Caudate nucleus (tissue), 63 donors: ENCODE measurements at places on chromosomes 5 and 9.

DNA sequence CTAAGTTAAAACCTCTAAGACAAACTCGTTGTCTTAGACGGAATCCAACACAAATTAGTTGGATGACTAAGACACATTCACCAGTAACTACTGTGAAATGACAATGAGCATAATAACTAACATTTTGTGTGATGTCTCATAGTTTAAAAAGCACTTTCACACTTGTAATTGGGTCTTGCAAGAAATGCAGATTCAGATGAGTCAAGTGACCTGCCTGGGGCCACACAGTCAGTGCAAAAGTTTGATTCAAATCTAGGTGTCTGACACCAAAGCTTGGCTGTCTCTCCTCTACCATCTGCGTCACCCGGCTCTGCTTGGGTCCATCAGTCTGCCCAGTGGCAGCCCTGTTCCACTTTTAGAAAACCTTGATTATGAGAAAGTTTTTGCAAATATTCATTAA, 143.7 kb downstream of the TTLL11 start:
- no peak for DNase-seq

DNA sequence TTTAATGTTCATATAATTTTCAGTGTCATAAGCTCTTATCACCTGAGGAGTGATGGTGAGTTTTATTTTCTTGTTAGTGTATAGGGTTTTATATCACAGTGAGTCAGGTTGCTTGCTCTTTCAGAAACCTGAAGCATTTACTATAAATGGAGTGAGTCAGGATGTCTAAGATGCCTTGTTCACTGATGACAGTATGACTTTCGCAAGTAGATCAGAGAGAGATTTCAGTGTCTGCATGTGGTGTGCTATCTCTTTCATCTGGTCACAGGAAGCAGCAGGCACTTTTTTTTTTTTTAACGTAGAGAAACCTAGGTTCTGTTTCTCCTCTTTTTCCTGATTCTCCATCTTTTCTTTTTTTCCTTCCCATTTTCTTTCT, 237.1 kb downstream of the DMRTA1 start:
- DNase-seq: no peak

DNA sequence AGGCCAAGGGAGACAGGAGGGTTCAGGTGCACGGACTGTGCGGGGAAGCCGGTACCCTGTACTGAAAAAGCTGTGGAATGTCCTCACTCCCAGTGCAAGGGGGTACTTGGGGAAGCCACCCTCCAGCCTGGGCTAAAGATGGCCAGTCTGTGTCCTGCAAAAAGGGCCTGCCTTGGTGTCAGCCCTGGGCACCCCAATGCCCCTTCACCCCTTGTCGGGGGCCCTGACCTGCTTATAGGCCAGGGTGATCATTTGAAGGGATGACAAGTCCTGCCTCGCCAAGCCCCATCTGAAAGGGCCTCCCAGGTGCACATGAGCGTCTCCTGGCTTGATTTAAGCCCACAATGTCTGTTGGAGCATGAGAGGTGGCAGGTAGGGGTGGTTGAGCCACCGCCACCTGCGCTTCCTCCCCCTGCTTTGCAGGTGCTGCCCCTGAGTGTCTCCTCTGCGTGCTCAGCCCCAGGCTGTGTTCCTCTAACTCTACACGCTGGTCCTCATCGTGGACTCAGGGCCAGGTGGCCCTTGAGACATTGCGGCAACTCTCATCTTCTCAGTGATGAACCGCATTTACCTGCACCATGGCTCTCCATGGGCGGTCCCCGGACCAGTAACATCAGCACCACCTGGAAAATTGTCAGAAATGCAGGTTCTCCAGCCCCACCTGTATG, 97.0 kb downstream of the ANKRD33B start:
- DNase-seq: no peak

GRCh38 chr9:95027914-95028852, 289.3 kb downstream of the FANCC start:
- peak; percentile 52 for DNase-seq

- no peak for DNase-seq
These were observed 128.7 kb upstream of the PITX1 start for GRCh38 chr5:135162661-135163265.

DNA sequence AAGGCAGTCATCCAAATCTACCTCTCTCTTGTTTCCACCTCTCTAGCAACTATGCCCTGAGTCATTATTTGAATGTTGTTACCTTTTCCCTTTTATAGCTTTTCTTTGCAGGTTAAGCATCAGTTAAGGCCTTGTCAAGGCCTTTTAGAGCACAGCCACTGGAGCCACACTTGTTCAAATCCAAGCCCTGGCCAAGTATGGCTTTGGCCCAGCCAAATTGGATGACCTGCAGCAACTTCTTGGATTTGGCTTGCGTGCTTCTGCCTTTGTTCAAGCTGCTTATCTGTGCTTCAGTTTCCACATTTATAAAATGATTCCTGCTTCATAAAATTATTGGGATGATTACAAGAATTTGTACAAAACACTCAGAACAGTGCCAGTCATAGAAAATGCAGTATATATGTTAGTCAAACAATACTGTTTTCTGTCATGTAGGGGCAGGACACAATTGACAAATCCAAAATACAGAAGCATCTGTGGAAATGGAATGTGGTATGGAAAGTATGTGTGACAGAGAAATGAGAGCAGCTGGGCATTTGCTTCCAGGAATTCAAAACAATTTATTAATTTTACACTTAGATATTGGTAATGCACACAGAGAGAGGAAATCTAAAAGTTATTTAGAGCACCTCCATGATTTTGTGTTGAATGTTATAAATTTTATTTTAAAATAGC, 17.9 kb upstream of the RLN1 start:
- DNase-seq: no peak

GRCh38 chr5:6046296-6046967, 331.9 kb downstream of the MED10 start:
- DNase-seq: no peak

DNA sequence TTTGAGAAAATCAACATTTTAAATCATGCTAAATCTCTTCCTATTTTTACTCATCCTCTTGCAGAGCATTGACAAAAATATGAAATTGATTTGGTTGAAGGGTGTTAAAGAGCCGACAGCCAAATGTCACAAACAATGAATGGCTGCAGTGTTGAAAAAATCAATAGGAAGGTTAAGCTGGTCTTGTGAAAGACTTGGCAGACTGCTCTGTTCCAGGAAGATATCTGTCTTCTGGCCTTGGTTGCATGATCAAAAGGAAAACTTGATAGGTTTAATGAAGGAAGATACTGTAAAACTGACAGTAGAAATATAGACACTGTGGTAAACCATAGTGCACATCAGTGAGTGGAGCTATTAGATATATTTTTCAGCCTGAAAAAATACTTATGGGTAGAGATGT, 103.6 kb downstream of the PBX3 start:
- no peak for DNase-seq

DNA sequence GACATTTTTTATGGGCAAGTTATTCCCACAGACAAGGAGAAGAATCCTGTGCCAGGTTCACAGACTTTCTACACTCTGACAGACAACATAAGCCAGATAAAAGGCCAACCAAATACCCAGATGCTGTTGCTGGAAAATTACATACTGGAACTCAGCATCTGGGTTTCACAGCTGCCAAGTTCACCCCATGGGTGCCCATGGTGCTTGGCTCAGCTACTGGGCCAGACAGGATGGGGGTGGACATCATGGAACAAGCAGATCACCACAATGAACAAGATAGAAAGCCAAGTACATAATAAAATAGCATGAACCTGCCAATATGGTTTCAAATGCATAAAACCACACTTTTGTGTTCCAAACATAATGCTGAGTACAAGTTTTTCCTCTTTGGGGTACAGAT, 999.8 kb downstream of the NR2F1-AS1 start:
- DNase-seq: no peak

DNA sequence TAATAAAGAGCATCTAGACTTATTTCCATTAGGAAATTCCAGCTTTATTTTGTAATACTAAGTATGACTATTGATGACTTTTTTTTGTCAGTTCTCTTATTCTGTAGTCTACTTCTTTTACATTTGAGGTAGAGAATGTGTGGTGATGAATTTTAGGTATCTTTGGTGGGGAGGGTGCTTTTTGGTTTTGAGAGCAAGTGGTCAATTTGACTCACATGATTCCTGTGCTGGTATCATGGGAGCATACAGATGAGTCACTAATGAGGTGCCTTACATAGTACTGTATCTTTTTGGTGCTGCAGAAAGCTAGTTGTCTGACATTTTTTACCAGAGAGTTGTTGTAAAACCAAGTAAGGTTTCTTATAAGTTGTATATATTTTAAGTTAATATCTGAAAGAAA, 35.3 kb downstream of the ERBIN start:
- no peak for DNase-seq

- DNase-seq: no peak
These were observed 19.5 kb downstream of the XRCC4 start for GRCh38 chr5:83096660-83097339.

DNA sequence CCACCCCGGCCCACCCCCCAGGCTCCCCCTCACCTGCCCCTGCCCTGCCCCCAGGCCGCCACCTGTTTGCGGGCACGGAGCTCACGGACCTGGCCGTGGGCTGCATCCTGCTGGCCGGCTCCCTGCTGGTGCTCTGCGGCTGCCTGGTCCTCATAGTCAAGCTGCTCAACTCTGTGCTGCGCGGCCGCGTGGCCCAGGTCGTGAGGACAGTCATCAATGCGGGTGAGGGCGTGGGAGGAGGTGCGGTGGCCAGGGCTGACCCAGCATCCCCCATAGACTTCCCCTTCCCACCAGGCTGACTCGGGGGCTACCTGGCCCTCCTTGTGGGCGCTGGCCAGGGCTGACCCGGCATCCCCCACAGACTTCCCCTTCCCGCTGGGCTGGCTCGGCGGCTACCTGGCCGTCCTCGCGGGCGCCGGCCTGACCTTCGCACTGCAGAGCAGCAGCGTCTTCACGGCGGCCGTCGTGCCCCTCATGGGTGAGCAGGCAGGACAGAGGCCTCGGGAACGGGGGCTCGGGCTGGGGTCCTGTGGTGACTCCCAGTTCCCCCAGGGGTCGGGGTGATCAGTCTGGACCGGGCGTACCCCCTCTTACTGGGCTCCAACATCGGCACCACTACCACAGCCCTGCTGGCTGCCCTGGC, 3.5 kb downstream of the SLC34A3 start:
- DNase-seq: no peak

- no peak for DNase-seq
These were observed 39.1 kb downstream of the TPD52L3 start for GRCh38 chr9:6367128-6367890.

DNA sequence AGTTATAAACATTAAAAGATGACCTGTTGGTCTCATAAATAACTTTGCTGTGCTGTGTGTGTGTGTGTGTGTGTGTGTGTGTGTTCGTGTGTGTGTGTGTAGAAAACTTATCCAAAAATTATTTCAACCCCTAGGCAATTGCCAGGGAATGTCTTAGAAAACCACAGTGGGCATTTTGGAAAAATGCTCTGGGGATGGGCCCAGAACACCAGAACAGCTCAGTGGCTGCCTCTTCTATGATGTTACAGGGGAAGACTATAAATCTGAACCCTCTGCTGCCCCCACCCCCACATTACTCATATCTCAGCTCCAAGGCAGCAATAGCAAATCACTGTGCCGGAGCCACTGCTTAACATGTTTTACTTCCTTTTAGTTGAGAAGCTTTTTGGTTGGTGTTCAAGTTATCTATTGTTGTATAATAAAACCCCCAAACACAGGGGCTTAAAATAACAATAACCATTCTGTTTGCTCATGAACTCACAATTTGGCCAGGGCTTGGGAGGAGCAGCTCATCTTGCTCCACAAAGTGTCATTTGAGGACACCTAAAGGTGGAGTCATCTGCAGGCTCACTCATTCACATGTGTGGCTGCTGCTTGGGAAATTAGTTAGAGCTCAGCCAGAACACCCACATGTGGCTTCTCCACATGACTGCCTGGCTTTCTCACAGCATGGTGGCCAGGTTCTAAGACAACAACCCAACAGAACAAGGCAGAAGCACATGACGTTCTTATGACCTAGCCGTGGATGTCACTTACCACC, 40.4 kb downstream of the ACTBL2 start:
- DNase-seq: no peak

GRCh38 chr9:2414465-2414864, 207.1 kb upstream of the VLDLR start:
- no peak for DNase-seq

- no peak for DNase-seq
These were observed 137.4 kb downstream of the SCAMP1 start for GRCh38 chr5:78497573-78498533.

DNA sequence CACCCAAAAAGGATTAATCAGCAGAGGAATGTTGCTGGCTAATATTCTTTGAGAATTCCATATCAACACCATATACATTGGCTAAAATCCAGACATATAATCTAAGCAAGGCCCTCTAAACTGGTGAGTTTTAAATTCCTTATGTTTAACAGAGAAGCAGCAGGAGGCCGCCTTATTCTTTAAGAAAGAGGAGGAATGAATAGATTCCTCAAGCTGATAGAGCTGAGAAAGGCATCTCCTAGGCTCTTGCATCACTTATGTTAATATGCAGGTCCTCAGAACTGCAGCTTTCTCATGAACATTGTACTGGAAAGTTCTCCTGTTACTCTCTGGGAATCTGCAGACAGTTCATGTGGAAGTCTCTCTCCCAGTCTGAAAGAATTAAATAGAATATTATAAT, 20.1 kb upstream of the SMARCA2 start:
- DNase-seq: no peak

DNA sequence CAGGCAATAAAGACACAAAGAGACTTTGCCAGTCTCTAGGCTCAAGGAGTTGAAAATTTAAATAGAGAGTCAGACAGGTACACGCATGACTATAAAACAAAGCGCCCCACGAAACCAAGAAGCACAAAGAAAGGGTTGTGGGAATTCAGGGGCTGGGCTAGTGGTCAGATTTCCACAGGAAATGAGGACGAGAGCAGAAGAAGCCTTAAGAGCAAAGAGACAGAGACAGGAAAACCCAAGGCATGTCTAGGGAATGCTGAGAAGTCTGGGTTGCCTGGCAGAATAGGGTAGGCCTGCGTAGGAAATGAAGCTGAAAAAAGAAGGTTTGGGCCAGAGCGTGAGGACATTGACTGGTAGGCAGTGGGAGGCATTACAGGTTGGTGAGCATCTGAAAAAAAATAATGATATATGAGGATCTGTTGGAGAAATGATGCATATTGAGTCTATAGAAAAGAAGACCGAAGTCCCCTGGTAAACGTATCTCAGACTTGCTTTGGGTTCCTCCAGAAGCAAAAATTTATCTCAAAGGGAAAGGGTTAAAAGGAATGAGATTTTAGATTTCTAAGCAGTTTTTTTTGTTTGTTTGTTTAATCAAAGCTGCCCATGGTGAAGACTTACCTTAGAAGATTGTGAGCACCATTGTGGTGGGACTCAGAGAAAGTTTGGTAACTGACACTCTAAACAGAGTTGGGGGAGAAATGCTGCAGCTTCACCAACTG, 51.8 kb downstream of the SLC1A3 start:
- no peak for DNase-seq
